Activated naive CD8-positive, alpha-beta T cell treated with anti-CD3 and anti-CD28 coated beads for 36 hours (primary cell): ENCODE measurements at places on chromosomes 6 and 20. TPM values are rescaled to one million over a fixed set of nuclear protein-coding genes. Genes with fewer than 3 reads are reported as not detected.

GRCh38 chr20:61810066-61810737 is 255.5 kb downstream of the TAF4 start:
- no peaks in the 10 kb centered on the region for H3K36me3 ChIP-seq
- H3K27ac ChIP-seq: no peak overlapping the region
- H3K4me1 ChIP-seq: no peaks in the 10 kb centered on the region
- H3K27me3 ChIP-seq: peaks cover 4% of the 10 kb centered on the region
- H3K4me3 ChIP-seq: no peak overlapping the region

DNA sequence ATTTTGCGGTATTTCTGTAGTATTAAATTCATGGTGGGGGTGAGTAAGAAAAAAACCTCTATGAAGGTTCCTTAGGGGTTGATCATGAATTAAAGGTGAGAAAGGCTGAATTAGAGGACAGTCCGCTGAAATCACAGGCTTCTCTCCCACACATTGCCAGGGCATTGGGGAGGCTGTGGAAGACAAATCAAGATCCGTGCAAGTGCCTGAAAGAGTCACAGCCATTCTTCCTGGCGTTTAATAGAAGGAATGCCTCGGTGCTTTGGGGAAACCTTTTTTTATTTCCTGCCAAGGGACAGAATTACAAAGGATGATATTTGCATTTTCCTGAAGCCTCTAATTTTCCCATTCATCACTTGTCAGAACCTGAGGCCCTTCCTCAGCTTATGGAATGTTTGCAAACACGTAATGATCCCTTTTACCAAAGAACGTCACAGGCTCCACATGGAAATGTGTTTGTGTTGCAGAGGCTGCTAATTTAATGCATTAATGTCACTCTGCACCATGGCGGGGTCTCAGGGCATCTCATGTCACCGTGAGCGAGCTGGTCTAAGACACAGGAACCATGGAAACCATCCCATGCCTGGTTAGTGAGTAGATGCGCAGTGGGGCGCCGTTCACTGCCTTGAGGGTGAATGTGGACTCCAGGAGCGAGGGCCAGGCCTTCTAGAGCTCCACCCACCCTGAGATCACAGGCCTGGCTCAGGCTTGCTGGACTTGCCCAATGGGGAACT is 185.9 kb upstream of the SULF2 start:
- no peaks in the 10 kb centered on the region for H3K4me1 ChIP-seq
- H3K36me3 ChIP-seq: no peaks in the 10 kb centered on the region
- peaks cover 22% of the 10 kb centered on the region for H3K27me3 ChIP-seq
- no peak overlapping the region for H3K27ac ChIP-seq
- H3K4me3 ChIP-seq: no peak overlapping the region

- H3K4me1 ChIP-seq: peaks cover 21% of the 10 kb centered on the region
- no peak overlapping the region for H3K27ac ChIP-seq
- no peak for DNase-seq
- peaks cover 50% of the 10 kb centered on the region for H3K36me3 ChIP-seq
- no peaks in the 10 kb centered on the region for H3K27me3 ChIP-seq
These were observed 11.4 kb upstream of the TSPYL4 start for GRCh38 chr6:116265041-116265829.

DNA sequence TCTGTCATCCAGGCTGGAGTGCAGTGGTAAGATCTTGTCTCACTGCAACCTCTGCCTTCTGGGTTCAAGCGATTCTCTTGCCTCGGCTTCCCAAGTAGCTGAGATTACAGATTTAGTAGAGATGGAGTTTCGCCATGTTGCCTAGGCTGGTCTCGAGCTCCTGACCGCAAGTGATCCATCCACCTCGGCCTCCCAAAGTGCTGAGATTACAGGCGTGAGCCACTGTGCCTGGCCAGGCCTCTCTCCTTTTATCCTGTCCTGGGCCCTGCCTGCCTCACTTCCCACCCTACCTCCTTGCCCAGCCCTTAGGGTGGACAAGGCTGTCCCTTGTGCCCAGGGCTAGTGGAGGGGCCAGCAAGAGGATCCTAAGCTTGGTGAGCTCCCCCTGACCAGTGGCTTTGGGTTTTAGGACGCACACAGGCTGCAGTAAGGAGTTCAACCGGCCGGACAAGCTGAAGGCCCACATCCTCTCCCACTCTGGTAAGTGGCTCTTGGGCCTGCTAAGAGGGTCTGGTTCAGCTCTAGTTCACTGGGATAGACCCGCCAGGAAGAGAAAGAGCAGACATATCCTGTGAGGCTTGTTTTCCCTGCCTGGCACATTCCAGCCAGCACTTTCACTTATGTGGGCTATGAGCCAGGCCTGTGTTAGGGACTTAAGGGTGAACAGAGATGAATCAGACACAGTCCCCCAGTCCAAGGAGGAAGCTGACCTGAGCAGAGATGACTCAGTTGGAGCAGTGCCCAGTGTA is 21.9 kb upstream of the CHMP4B start:
- H3K27me3 ChIP-seq: no peaks in the 10 kb centered on the region
- H3K4me1 ChIP-seq: peaks cover 8% of the 10 kb centered on the region
- no peak overlapping the region for H3K4me3 ChIP-seq
- peaks cover 4% of the 10 kb centered on the region for H3K36me3 ChIP-seq

GRCh38 chr6:165618241-165618640 is 44.8 kb downstream of the PDE10A start:
- H3K4me3 ChIP-seq: no peak overlapping the region
- H3K36me3 ChIP-seq: no peaks in the 10 kb centered on the region
- no peak for DNase-seq
- H3K27ac ChIP-seq: no peak overlapping the region

DNA sequence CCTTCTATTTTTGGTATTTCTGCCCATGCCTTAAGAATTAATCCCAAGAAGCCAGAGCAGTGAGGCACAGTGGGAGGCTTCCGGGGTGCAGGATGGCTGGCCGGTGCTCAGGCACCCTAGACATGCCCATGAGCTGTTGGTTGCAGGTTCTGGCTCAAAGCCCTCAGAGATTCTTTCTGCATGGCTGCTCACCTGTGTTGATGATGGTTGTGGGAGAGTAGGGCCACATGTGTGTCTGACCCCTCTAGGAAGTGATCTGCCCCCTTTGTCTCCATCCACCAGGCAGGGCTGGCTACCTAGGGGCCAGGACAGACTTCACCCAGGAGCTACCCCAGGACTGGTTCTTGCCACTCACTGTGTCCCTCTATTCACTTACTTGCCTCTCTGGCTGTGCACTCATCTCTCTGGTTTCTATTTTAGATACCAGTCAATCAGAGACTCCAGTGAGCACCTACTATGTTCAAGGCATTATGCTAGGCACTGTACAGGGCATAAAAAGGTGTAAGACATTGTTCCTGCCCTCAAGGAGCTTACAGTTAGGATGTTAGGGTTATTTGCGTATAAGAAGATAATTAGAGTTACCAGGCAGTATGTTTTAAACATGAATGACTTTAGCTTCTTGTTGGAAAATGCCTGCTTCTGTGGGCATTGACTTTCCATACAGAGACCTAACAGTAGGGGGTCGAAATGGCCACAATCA is 16.8 kb downstream of the CD83 start:
- H3K4me1 ChIP-seq: peaks cover 9% of the 10 kb centered on the region
- H3K4me3 ChIP-seq: no peak overlapping the region

DNA sequence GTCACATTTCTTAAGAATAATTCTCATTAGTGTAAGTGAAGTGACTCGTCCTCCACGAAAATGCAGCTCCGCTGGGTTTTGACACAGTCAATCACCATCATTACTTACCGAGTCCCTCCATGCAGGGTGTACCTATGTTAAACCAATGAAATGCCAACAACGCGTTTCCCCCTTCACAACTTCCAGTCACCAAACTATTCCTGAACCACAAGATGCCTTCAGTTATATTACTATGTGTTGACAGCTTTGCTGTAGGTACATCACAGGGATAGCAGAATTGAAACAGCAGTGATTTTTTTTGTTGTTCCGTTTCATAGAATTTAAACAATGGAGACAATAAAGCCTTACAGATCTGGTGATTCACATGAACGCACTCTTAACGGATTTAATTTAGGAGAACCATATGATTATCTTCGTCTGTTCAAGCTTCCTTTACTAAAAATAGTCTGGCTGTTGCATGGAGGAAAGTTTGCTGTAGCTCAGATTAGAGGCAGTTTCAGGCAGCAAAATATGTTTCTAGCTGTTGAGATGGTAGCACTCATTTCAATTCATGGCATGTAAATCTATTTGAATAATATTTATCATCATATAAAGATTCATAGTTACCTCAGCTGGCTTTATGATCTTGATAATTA is 652.8 kb downstream of the PRKN start:
- no peak overlapping the region for H3K4me3 ChIP-seq
- DNase-seq: no peak
- H3K4me1 ChIP-seq: no peaks in the 10 kb centered on the region
- no peaks in the 10 kb centered on the region for H3K27me3 ChIP-seq

DNA sequence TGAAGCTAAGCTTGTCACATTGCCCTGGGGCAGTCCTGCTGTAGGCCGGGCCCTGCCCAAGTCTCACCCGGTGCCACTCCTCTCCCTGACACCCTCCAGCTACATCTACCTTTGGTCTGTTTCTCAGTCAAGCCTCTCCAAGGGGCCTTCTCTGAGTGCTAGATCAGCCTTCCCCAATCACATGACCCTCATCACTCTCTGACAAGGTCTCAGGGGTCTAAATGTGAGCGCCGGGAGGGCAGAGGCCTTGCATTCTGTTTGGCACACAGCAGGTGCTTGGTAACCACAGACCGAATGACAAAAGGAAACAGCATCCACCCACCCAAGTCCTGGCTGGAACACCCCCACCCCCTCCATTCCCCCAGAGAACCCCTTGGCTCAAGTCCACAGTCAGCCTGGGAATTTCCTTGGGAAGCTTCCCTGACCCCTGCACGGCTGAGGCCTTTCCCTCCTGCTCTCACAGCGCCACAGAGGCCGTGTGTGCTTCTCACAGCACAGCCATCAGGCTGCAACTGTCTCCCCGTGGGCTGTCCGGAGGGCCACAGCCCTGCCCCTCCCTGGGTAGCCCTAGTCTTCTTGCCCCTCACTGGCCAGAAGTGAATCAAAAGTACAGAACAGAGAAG is 32.9 kb downstream of the PKIG start:
- peak overlapping the region; percentile 62 for H3K27ac ChIP-seq
- H3K27me3 ChIP-seq: no peaks in the 10 kb centered on the region
- peak; percentile 21 for DNase-seq
- H3K36me3 ChIP-seq: peaks cover 21% of the 10 kb centered on the region
- no peak overlapping the region for H3K4me3 ChIP-seq

- peaks cover 5% of the 10 kb centered on the region for H3K36me3 ChIP-seq
- no peak overlapping the region for H3K27ac ChIP-seq
- H3K4me3 ChIP-seq: no peak overlapping the region
- H3K4me1 ChIP-seq: peaks cover 30% of the 10 kb centered on the region
These were observed 40.0 kb downstream of the BICRAL start for GRCh38 chr6:42821846-42822245.

DNA sequence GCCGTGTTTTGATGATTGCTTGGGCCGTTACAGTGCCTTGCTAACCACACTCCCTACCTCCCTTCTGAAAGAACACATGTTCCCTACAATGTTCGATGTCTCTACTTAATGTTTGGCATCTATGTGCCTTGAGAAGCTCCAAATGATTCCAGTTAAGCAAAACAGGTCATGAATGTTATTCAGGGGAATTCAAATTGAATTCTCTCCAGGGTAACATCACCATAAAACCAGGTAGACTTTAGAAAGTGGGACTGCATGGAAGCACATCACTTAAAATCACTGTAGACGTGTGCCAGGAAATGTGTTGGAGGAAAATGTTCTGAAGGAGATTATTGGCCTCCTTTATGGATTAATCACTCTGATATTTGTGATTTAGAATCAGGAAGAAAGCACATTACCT is 128.1 kb downstream of the ADAT2 start:
- no peak for DNase-seq
- H3K27me3 ChIP-seq: no peaks in the 10 kb centered on the region
- no peaks in the 10 kb centered on the region for H3K4me1 ChIP-seq

DNA sequence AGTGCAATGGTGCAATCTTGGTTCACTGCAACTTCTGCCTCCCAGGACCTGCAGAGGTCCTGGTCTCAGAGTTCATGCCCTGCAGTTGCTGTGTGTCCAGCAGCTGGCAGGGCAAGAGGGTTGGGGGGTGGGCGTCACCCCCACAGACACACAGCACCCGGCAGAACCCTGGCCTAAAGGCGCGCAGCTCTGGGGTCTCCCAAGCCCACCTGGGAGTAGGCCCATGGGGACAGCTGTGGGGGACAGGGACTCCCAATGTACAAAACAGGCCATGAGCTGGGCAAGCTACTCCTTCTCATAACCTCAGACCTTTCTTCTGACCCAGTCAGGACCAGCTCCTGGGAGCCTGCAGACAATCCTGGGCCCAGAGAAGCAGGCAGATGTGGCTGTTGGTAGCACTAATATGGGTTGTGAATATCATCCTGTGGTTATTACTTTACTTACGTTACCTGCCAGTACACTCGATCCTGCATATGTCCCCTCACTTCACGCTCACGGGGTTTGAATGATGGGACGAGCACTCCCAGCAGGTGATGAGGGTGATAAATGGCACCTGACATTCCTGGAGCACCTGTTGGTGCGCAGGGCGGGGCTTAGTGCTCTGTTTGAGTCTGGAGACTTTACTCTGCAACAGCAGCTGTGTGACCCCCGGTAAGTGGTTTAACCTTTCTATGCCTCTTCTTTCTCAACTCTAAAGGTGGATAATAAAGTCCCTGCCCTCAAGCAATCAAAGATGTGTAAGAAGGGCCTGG is 39.9 kb upstream of the SULF2 start:
- H3K4me3 ChIP-seq: no peak overlapping the region
- DNase-seq: no peak
- H3K27me3 ChIP-seq: no peaks in the 10 kb centered on the region
- no peaks in the 10 kb centered on the region for H3K36me3 ChIP-seq
- H3K27ac ChIP-seq: no peak overlapping the region
- no peaks in the 10 kb centered on the region for H3K4me1 ChIP-seq

- no peak overlapping the region for H3K27ac ChIP-seq
- no peak overlapping the region for H3K4me3 ChIP-seq
- no peaks in the 10 kb centered on the region for H3K27me3 ChIP-seq
- H3K4me1 ChIP-seq: no peaks in the 10 kb centered on the region
These were observed 80.9 kb downstream of the HAO1 start for GRCh38 chr20:7859356-7859802.

DNA sequence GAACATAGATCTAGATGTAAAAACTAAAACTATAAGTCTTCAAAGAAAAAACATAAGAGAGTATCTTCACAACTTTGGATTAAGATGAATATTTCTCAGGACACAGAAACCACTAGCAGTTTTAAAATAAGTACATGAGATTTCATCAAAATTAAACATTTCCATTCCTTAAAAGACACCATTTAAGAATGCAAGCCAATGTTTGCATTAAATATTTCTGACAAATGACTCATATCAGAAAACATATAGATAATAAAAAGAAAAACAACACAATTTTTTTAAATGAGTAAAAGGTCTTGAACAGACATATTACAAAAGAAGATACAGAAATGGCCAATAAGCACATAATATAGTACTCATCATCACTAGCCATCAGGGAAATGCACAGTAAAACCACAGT is 59.7 kb downstream of the COL21A1 start:
- DNase-seq: no peak
- no peaks in the 10 kb centered on the region for H3K4me1 ChIP-seq
- no peaks in the 10 kb centered on the region for H3K27me3 ChIP-seq
- H3K36me3 ChIP-seq: no peaks in the 10 kb centered on the region

The TSPYL4 gene
- total RNA-seq: 15.2 TPM

The MLIP gene
- total RNA-seq: not detected

The CLPSL1 gene
- total RNA-seq: not detected
